ENCODE measurements at places on chromosomes 12 and 14.

- no peak for DNase-seq
These were observed 102.1 kb upstream of the NUDT4 start for GRCh38 chr12:93275589-93275988.

DNA sequence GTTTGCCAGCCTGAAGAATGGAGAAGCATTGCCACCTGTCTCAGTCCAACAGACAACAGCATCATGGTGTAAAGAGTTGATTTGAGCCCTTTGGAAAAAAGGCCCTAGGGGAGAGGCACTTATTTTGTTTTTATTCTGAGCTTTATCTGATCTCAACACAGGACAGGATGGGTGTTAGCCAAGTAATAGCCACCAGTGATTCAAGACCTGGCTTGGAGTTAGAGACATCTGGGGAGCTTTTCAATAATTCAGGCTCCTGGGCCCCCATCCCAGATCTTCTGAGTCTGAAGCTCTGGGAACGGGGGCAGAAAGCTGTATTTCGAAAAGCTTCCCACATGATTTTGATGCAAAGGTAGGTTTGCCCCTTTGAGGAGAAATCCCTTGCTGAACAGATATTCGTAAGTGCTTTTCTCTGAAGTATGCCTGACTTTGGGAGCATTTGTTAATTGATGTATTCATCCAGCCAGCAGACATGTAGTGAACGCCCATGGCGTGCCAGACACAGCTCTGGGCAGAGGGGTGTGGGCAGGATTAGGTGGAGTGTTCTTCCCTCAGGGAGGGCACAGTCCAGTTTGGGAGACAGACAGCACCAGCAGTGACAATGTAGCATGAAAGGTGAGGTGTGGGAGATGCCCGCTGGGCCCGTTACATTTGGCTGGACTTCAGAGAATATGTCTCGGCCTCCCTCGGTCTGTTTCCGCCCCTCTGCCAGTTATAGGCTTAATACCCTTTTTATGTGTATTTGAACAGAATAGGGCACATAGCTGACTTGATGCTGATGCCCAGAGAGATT lies 72.5 kb downstream of the TSPAN9 start:
- no peak for DNase-seq

DNA sequence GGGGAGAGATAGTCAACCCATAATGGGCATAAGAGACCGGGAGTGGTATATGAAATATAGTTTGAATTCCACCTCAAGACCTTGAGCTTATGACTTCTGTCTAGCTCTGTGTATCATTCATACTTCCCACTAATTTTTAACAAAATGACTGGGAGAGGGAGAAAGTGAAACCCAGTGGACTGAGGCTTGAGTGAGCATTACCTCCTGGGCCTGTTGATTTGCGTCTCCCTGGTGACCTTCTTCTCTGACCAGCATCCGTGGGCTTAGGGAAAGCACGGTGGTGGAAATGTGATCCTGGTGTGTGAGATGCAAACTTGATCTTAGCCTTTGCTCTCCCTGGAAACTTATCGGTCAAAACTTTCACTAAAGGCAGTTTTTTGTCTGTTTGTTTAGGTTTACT lies 207.9 kb upstream of the BCL2L14 start:
- DNase-seq: no peak

- DNase-seq: no peak
These were observed 377.1 kb upstream of the RGS6 start for GRCh38 chr14:71554959-71555612.

- no peak for DNase-seq
These were observed 54.3 kb downstream of the GALNT9 start for GRCh38 chr12:132275110-132275531.

DNA sequence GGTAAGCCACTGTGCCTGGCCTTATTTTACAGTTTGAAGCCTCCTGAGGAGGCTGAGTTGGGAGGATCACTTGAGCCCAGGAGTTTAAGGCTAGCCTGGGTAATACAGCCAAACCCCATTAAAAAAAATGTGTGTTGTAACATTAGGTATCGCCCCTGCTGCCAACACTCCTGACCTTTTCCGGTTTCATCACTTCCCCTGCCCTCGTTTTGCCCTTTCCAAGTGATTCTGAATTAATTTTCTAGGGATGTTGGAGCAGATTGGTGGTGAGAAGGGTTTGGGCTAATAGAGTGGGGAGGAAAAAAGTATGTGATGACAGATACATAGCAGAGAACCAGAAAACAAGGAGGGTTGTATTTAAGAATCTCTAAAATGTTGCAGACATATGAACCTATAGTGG lies 25.6 kb upstream of the C12orf71 start:
- DNase-seq: no peak

DNA sequence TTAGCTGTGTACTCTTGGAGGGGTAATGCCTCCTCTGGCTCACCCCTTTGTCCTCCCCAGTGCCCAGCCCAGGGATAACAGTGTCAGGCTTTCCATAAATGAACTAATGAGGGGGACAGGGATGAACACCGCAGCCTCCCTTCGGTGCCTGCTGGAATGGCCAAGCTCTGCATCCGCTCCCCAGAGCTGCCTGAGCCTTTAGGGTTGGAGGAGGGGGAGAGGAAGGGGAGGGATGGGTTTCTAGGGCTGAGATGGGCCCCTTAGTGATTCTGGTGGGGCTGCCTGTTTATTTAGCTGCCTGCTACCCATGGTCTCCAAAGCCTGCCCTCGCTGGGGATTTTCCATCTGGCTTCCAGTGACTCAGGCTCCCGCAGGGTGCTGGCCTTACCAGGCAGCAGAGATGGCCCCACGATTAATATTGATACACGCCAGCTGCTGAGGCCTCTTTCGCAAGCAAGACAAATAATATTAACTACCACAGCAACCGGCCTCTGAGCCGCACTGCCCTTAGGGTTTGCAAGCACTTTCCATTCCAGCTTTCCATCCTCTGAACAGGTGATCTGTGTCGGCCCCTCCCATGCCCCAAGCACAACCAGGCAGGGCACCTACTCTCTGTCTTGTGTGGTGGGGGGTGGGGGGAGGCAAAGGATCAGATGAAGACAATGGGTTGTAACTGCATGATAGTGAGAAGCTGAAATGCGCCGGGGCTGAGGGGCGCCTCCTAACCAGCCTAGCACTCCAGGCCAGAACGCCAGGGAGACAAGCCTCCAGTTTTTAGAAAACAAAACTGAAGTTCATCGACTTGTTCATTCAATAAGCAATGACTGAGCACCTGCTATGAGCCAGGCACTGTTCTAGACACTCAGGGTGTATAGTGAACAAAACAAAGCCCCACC lies 56.7 kb downstream of the C14orf132 start:
- no peak for DNase-seq

DNA sequence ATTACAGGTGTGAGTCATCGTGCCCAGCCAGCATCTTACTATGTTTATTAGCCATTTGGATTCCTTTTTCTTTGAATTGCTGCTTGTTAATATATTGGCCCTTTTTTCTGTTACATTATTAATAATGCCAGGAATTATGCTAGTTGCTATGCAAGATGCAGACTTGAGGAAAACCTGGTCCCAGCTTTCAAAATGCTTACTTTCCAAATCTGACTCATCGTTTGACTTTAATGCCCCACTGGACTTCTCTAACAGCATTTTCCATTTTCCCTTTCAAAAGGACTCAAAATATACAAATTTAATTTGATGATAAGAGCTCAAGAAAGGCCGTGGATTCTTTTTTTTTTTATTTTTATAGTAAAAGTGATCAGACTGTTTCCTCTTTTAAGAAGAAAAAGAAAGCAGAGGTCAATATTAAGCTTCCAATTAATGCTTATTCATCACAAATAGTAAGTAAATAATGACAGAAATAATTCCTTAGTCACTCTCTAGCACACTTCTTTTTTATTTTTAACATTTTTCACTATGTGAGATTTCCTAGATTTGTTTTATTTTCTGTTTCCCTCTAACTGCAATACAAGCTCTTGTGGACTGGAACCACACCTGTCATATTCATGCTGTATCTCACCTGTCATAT lies 146.1 kb upstream of the FGD4 start:
- no peak for DNase-seq

DNA sequence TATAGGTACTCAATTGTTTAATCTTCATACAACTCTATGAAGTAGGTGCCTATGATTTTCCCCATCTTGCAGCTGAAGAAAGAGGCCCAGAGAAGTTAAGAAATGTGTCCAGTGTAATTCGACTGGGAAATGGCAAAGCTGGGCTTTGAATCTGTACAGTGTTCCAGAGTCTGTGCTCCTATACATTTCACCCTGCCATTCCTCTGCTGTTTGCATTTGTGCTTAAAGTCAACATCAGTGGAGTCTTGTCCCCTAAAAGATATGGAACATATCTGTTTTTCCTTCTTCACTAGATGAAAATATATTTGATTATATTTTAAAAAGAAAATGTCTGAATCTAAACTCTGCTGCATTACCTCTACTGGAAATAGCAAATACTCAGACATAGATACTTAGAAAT lies 88.6 kb downstream of the SEC23A start:
- DNase-seq: no peak

- no peak for DNase-seq
These were observed 37.2 kb upstream of the TUBA1C start for GRCh38 chr12:49227713-49228112.

GRCh38 chr12:109529691-109530640 lies 43.3 kb downstream of the MMAB start:
- DNase-seq: no peak

DNA sequence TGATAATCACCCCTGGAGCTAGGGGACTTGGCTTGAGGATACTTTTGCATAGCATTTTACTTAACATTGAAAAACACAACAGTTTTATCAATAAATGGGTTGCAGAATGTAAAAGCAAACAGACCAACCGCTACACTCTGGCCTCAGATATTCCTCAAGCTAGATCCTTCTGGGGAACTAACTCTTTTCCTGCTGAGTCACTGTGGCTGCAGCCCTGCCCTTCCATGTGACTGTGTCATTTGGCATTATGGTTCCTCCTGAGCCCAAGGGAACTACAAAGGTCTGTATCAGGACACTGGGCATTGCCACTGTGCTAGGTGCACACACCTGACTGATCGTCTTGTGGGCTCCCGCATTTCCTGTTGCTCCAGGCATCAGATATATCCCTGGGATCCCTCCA lies 56.6 kb downstream of the TTC9 start:
- no peak for DNase-seq

GRCh38 chr12:39467432-39467870 lies 24.5 kb upstream of the KIF21A start:
- DNase-seq: no peak

DNA sequence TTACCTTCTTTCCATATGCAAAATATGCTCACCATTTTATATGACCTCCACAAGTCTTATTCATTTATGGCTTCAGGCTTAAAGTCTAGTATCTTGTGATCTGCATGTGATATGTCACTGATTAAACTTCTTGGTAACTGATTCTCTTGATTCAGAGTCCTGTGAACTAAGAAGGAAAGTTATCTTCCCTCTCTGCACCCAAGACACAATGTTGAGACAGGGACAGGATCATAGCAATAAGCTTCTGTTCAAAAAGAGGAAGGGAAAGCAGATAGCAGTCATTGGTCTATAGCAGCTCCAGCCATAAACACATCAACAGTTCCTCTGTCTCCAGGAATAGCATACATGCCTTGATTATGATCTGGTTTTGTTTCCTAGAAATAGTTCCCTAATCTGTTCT lies 103.1 kb downstream of the UNC79 start:
- no peak for DNase-seq

DNA sequence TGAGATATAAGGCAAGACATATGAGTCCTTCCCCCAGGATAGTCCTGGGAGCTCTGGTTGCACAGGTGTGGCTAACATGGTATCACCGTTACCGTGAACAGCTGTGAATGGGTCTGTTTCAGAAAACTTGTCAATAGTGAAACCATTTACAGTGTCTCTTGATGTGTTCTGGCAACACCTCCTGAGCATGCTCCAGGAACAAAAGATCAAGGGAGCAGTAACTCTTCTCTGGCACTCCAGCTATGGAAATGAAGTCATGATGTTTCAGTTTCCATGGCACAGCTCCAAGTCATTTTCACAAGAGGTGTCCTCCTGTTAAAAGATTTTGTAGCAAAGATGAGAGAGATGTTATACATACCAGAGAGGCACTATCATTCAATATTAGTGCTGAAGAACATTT lies 253.7 kb downstream of the SNAPC1 start:
- DNase-seq: no peak

- DNase-seq: no peak
These were observed 191.6 kb upstream of the BMP4 start for GRCh38 chr14:54148251-54148650.

- no peak for DNase-seq
These were observed 103.5 kb upstream of the SLC38A2 start for GRCh38 chr12:46475972-46476645.

- DNase-seq: no peak
These were observed 89.2 kb downstream of the NUAK1 start for GRCh38 chr12:106049546-106049945.

GRCh38 chr14:100737526-100737925 lies 10.8 kb downstream of the DLK1 start:
- no peak for DNase-seq

GRCh38 chr12:132888852-132889251 lies 1.4 kb upstream of the CHFR start:
- DNase-seq: no peak

- no peak for DNase-seq
These were observed 162.8 kb upstream of the SLC38A2 start for GRCh38 chr12:46535376-46535775.

- DNase-seq: no peak
These were observed 17.1 kb downstream of the LUM start for GRCh38 chr12:91094032-91094662.

DNA sequence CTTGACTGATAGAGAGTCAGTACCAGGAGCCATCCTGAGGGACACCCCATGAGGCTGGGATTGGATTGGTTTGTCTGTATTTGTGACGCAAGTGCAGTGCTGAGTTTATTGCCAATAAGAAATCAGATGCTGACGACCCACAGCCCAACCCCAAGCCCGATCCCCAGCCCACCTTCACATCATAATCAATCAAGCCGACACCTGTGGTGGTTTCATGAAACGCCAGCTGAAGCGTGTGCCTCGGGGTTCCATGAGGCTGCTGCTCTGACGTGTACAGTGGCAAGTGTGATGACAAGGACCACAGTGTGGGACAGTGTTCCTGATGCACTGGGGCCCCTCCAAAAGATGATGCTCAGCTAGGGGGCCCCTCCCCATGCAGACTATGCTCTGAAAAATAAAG lies 62.1 kb upstream of the C14orf180 start:
- DNase-seq: no peak

GRCh38 chr14:56297449-56297848 lies 179.2 kb downstream of the PELI2 start:
- DNase-seq: no peak

DNA sequence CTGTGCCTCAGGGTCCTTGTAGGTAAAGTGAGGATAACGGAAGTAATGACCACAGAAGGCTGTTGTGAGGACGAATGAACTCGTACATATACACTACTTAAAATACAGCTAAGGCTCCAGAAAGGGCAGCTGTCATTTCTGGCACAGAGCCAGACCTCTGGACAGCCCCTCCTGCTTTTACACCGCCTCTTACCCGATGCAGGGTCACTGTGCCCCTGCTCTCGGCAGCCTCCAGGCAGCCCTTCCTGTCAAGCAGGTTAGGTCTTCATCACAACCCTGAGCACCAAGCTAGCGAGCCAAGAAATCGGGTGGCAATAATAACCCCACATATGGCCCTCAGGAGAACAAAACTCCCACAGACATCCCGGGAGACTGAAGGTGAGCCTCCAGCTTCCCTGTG lies 8.5 kb downstream of the TMEM229B start:
- DNase-seq: no peak

- no peak for DNase-seq
These were observed 7.2 kb upstream of the WSCD2 start for GRCh38 chr12:108121728-108122471.

- DNase-seq: no peak
These were observed 23.5 kb upstream of the AMN start for GRCh38 chr14:102898776-102899515.

Measured in effector CD4-positive, alpha-beta T cell (primary cell).